ENCODE measurements at places on chromosomes 2 and 18. TPM values are rescaled to one million over a fixed set of nuclear protein-coding genes. Genes with fewer than 3 reads are reported as not detected.

GRCh38 chr2:161178756-161179155, 18.5 kb downstream of the TANK start:
- no peak for DNase-seq

Gene GKN2
- total RNA-seq: 103 TPM

Gene LRP2
- 39.5 TPM for total RNA-seq

Gene SPATS2L
- total RNA-seq: 69.5 TPM

Gene NCKAP1
- 93.7 TPM for total RNA-seq

GRCh38 chr2:25514043-25514637, 159.2 kb downstream of the DTNB start:
- no peak for DNase-seq

- DNase-seq: no peak
These were observed 5.2 kb upstream of the SPRED2 start for GRCh38 chr2:65437392-65438135.

GRCh38 chr18:36912887-36913286, 84.0 kb downstream of the KIAA1328 start:
- DNase-seq: no peak
